ENCODE measurements at places on chromosomes 12 and 14.

- no peak for DNase-seq
Observed at GRCh38 chr14:69580009-69580577, 5.4 kb upstream of the CCDC177 start.

GRCh38 chr12:50665609-50666008 is 98.3 kb upstream of the ATF1 start:
- no peak for DNase-seq

GRCh38 chr14:90454041-90455000 is 57.5 kb downstream of the CALM1 start:
- no peak for DNase-seq

DNA sequence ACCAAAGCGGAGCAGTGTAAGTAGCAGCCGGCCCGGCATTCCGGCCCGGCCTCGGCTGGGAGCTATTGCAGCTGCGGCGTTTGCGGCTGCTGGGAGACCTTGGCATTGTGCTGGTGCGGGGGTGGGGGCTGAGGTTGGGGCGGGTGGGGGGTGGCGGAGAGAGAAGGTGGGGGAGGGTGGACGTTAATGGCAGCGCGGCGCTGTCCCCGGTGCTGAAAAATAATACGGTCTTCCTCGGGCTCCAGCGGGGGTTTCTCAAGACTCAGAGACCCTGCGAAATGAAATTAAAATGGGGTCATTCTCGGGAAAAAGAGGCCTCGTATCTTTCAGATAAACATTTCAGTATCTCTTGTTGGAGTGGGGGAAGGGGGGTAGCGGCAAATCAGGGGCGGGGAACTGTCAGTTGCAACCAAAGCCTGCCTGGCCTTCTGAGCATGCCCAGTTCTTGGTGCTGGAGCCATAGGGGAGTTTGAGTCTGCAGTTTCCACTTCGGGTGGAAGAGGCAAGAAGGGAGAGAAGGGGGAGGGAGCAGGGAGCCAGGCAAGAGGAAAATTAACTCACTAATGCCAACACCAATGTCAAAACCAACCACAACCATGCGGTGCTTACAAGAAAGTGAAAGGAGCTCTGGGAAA is 414 bp downstream of the UNC79 start:
- no peak for DNase-seq

DNA sequence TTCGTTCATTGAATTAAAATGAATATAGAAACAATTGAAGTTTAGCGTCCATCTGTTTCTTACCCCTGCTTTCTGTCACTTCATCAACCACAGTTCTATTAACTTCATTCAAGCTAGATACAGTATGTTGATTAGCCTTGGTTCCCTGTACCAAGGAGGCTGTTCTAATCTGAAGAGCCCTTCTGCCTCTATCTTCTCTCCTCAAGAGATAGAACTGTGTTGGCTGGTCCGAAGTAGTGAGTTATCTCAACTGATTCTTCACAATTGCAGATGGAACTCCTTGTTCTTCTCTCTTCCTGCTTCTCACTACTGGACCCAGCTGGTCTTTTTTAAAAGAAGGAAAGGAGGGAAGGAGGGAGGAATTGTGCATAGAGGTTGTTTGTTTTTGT is 82.1 kb upstream of the TRAF3 start:
- DNase-seq = no peak

All from stimulated activated CD8-positive, alpha-beta memory T cell treated with anti-CD3 and anti-CD28 coated beads, Interleukin-7, amount 100 ng/mL, for 24 hours (primary cell).